Muscle of leg (tissue), 16 donors: ENCODE measurements at places on chromosomes 5 and 9. TPM values are rescaled to one million over a fixed set of nuclear protein-coding genes. Genes with fewer than 3 reads are reported as not detected.

- DNase-seq, result no peak
Observed at GRCh38 chr5:113162208-113162607, 185.6 kb downstream of the DCP2 start.

- no peak for DNase-seq
Observed at GRCh38 chr9:83185488-83186154, 122.7 kb upstream of the RASEF start.

DNA sequence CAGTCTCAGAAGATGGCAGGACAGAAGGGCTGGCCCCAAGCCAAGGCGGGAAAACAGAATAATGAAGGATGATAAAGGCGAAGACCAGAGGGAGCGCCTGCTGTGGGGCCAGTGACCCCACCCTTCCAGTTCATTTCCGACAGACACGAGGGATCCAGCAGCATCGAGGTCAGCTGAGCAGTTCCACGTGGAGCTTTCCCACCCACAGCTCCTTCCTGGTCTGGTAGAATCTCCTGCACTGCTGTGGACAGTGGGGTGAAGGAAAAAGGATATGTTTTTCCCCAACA is 265.9 kb upstream of the VLDLR start:
- DNase-seq, result peak; percentile 44

GRCh38 chr5:171484460-171484899 is 65.0 kb downstream of the FGF18 start:
- DNase-seq, result peak; percentile 56

DNA sequence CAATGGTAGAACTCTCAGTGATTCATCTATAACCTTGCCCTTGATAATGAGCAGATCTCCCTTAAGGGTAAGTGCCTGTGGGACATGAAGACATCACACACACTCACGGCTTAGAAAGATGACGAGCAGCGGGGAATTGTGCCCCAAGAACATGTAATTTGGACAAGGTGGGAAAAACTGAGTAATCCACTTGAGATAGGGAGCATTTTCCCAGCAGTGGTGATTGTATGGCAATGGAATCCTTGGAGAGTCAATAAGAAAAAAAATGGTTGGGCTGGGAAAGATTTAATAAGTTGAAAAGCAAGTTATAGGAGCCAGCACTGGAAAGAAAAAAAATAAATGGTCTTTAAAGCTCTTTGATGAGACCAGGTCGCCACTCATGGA is 193.1 kb downstream of the GLIS3 start:
- no peak for DNase-seq

GRCh38 chr9:4068914-4069313 is 231.0 kb downstream of the GLIS3 start:
- no peak for DNase-seq

GRCh38 chr5:113202287-113202686 is 225.7 kb downstream of the DCP2 start:
- no peak for DNase-seq

DNA sequence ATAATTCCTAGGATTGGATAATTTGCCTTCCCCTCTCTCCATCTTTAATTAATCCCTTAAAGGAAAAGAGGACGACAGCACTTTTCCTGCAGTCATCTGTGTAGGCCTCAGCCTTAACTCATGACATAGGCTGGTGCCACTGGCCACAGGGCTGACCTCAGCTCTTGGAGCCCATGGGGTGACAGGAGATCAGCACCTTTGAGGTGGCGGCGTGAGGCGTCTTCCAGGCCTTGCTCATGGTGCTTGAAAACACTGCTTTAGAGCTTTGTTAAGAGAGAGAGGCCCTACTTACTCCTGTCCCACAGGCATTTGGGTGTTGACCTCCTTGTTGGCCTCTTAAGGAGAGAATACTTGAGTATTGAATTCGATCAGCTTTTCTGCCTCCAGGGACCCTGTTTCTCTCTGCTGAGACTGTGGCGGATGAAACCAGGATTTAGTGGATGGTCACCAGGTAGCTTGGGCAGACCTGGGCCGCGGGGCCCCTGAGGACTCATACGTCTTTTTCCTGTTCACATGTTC is 23.4 kb downstream of the TENT4A start:
- DNase-seq, result no peak

- no peak for DNase-seq
Observed at GRCh38 chr5:113225259-113225658, 209.5 kb downstream of the TSSK1B start.

GRCh38 chr5:168308976-168309598 is 17.6 kb downstream of the WWC1 start:
- no peak for DNase-seq

- no peak for DNase-seq
Observed at GRCh38 chr9:116335392-116335791, 181.8 kb downstream of the PAPPA start.

DNA sequence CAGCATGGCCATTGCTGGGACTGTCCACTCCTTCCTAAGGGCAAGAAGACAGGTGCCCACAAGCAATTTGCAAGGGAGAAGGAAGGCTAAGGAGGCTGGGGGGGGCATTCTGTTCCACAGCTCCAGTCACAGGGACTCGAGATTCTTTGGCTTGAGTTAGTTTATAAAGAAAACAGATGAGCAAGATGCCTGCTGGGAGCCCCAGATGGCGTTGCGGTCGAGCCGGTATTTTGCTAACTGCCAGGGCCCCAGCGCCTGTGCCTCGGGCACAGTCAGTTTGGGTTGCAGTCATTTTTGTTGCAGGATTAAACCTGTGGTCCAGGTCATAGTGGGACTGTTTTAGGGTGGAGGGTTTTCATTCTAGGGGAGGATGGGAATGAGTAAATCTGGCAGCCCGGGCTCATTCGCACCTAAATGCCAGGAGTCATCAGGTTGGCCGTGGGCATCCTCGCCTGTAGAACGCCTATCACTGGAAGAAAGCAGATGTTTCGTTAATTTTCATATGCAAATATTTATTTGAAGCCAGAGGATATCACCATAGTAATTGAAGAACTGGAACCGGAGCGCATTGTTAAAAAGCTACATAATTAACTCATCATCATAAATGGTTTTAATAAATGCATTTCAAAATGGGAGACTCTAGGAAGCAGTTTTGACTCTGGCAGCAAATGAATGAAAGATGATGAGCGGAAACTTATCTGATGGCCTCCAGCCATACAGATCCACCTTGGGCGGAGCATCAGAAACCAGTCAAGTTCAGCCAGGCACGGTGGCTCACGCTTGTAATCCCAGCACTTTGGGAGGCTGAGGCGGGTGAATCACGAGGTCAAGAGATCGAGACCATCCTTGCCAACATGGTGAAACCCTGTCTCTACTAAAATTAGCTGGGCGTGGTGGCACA is 87.1 kb upstream of the FCN2 start:
- peak; percentile 56 for DNase-seq

GRCh38 chr5:141100243-141100805 is at the start of gene PCDHB3:
TSS of gene PCDHB3 (plus strand) at chr5:141100473. CDS start at chr5:141100650, 177 bp downstream.
- peak; percentile 41 for DNase-seq

DNA sequence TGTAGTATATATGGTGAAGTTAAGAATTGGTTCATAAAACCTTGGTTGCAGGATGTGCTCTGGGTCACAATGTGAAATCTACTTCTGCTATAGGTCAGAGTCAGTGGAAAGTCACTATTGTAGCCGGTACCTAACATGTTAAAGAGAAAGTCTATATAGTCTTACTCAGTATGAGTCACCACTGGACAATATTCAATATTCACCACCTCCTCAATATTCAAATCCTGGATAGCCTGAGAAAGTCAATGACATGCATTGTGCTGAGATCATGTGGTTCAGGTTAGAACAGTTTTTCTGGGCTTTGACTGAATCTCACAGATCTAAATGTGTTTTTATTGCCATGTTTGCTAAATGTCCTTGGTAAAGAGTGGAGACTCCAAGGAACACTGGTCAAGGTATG is 108.8 kb downstream of the HMHB1 start:
- DNase-seq, result no peak

DNA sequence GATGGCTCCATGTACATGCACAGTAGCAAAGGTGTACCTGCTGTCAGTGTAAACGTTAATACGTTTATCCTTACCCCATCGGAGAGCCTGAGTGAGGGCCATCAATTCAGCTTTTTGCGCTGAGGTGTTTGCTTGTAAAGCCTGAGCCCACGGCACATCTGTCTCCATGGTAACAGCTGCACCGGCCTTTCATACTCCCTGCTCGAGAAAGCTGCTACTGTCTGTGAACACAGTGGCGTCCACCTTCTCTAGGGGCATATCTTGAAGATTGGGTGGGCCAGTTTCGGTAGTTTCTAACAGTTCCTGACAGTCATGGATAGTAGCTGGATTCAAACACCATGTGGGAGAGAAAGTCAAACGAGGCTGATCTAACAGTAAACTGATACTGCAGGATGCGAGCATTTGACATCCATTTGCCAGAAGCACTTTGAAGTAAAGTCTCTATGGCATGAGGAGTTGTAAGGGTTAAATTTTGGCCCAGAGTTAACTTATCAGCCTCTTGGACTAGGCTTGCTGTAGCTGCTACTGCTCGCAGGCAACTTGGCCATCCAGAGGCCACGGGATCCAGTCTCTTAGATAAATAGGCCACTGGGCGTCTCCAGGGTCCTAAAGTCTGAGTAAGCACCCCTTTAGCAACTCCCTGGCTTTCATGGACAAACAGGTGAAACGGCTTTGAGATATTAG is 21.0 kb upstream of the RHOBTB3 start:
- peak; percentile 48 for DNase-seq

GRCh38 chr9:133958756-133959155 is 33.4 kb downstream of the VAV2 start:
- no peak for DNase-seq

DNA sequence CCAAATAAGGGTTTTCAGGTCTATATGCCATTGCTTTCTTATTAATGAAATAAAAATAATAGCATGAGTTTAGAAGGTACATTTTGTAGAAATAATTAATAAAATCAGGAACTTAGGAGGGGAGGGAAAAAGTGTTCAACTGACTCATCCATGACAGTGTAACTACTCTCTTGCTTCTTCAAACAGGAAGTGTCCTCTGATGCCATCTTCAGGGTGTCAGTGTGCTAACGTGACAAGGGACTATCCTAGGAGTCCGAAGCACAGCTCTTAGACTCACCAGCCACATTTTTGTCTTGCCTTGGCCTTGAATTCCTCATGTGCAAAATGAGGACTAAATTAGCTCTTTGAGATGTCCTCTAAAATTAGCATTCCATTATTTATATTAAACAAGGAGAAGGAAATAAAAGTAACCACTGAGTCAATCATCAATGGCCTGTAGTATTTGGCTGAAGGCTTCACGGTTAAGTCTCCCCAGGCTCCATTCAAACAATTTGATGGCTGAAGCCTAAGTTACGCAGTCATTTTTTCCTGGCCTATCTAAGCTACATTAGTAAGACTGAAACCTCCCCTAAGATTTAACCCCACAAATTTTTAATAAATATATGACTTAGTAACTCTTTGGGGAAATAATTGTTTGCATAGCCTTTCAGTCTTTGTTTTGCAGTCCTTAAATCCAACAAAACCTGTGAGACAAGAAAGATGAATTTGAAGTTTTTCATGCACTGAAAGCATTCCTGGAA is 151.1 kb downstream of the ARL15 start:
- peak; percentile 91 for DNase-seq

DNA sequence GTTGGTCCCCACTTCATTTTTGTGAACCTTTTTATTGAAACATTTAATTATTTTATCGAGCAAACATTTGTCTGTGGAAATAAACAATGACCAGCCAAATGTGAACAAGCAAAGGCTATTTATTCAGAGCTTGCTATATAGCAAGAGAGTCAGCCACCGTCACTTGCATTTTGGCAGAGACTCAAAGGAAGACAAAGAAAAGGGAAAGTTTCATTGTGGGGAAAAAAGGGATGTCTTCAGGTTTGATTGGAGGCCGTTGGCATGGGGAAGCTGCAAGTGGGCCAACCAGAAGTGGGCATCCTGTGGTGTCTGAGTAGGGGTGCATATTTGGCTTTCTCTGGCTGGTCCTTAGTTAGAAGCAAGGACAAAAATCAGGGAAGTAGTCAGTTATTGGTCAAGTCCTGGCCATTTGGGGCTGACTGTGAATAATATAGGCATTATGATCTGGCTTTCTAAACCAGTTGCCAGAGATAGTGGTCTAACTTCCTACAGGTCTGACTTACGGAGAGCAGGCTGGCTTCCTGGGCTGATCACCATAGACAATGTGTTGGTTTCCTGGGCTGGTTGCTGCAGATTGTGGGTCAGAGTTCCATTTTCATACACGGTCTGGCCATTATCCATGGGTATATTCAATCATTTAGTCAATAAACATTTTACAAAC is 16.6 kb downstream of the ENC1 start:
- no peak for DNase-seq

DNA sequence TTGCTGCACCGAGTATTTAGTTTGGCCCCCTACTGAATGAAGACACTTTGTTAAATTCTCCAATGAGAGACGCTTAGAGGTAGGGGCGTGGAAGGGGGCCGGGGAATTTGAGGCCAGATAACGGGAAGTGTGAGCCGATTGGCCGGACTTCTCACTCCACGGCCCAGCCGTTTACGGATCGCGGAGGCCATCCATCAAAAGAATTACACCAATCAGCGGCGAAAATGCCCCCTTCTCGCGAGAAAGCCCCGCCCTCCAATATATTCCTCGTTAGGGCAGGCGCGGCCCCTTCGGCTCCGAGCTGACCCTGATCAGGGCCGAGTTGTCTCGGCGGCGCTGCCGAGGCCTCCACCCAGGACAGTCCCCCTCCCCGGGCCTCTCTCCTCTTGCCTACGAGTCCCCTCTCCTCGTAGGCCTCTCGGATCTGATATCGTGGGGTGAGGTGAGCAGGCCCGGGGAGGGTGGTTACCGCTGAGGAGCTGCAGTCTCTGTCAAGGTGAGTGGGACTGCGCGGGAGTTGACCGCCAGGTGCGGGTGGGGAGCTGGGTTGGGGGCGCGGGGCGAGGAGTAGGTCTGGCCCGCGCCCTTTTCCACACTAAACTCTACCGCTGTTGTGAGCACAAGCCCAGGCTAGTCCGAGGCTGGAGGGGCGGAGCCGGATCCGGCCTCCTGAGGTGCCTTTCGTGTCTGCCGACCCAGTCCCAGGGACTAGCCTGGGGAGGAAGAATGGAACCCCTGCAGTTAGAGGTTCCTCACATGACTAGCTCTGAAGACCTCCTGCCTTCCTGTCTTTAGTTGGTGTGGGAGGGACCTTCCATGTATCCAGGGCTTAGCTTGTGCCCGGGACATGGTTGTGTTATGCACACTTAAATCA is at the start of gene CCNG1:
Gene CCNG1, plus strand, starts transcription at position 287 of the 874 bp plus-strand sequence. CDS start 1,662 bp downstream, outside the sequence.
- DNase-seq, result peak; percentile 99

DNA sequence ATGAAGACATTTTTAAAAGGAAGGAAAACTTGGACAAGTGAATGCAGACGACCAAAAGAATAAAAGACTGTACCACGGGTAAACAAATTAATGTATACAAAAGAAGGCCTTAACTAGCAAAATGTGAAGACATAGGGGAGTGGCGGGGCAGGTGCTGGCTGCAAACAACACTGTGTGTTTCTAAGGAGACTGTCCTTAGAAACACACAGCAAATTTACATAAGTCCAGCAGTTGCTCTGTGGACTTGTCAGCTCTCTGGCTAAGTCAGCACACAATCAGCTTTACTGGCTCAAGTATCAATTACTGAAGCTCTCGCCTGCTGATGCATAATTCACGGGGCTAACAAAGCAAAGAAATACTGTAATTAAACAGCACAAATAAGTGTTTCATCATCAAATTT is 24.8 kb downstream of the PTBP3 start:
- peak; percentile 65 for DNase-seq

Gene MYORG
- 15.8 TPM for polyA plus RNA-seq

Gene MSX2
- 0.73 TPM for polyA plus RNA-seq

Gene DNAJA1
- 138 TPM for polyA plus RNA-seq

Gene LCN2
- 1.4 TPM for polyA plus RNA-seq

Gene GDNF
- 1.9 TPM for polyA plus RNA-seq

Gene DBH
- 0.82 TPM for polyA plus RNA-seq

Gene TRIP13
- polyA plus RNA-seq, result 9.7 TPM

Gene OR1J2
- polyA plus RNA-seq, result not detected

Gene NUDT2
- polyA plus RNA-seq, result 22.8 TPM

Gene ALDOB
- polyA plus RNA-seq, result 21.1 TPM

Gene LCN12
- polyA plus RNA-seq, result 5.3 TPM

Gene IL4
- 0.18 TPM for polyA plus RNA-seq

Gene KIF4B
- polyA plus RNA-seq, result 0.09 TPM

Gene BHMT2
- polyA plus RNA-seq, result 2.0 TPM

Gene ABCA2
- polyA plus RNA-seq, result 24.8 TPM

Gene SHC3
- 0.51 TPM for polyA plus RNA-seq
